ENCODE measurements at places on chromosomes 16 and 17.

- DNase-seq = no peak
These were observed 5.2 kb downstream of the RUSF1 start for GRCh38 chr16:31502981-31503380.

- no peak for DNase-seq
These were observed 117.4 kb downstream of the NLK start for GRCh38 chr17:28159924-28160323.

DNA sequence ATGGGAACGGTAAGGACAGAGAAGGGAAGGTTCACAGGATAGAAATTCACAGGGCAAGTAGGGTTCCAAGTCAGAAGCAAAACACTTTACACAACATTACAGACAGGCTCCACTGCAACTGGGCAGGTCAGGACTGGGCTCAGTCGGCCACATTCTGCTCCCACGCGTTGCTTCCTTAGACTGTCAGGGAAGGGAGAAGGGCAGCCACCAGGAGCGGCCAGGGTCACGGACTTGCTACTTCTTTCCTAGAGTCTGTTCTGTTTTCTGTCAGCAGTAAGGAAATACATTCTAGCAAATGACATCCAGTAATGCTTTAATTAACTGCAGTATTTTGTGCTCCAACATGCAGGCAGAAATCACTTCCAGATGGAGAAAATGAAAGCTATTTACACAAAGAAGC lies 160.3 kb upstream of the RPH3AL start:
- DNase-seq = no peak

- no peak for DNase-seq
These were observed 25.2 kb upstream of the CIBAR2 start for GRCh38 chr16:85137323-85138072.

- DNase-seq = no peak
These were observed 38.5 kb upstream of the SLC47A1 start for GRCh38 chr17:19494961-19495806.

GRCh38 chr17:50659179-50659578 lies 24.5 kb downstream of the ABCC3 start:
- no peak for DNase-seq

DNA sequence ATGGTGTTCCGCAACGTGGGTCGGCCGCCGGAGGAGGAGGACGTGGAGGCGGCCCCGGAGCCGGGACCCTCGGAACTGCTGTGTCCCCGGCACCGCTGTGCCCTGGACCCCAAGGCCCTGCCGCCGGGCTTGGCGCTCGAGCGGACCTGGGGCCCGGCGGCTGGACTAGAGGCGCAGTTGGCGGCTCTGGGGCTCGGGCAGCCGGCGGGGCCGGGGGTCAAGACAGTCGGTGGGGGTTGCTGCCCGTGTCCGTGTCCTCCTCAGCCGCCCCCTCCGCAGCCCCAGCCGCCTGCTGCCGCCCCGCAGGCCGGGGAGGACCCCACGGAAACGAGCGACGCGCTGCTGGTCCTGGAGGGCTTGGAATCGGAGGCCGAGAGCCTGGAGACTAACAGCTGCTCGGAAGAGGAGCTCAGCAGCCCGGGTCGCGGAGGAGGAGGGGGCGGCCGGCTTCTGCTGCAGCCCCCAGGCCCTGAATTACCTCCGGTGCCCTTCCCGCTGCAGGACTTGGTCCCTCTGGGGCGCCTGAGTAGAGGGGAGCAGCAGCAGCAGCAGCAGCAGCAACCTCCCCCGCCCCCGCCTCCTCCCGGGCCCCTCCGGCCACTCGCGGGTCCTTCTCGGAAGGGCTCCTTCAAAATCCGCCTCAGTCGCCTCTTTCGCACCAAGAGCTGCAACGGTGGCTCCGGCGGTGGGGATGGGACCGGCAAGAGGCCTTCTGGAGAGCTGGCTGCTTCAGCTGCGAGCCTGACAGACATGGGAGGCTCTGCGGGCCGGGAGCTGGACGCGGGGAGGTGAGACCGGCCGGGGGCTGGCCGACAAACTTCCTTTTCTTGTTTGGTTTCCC lies 821 bp downstream of the SOCS7 start:
- DNase-seq = no peak

GRCh38 chr17:10956821-10957220 lies 118.9 kb upstream of the PIRT start:
- no peak for DNase-seq

GRCh38 chr16:57837305-57838125 lies 35.2 kb upstream of the KIFC3 start:
- no peak for DNase-seq

GRCh38 chr16:17590711-17591654 lies 120.2 kb upstream of the XYLT1 start:
- DNase-seq = peak; percentile 45

DNA sequence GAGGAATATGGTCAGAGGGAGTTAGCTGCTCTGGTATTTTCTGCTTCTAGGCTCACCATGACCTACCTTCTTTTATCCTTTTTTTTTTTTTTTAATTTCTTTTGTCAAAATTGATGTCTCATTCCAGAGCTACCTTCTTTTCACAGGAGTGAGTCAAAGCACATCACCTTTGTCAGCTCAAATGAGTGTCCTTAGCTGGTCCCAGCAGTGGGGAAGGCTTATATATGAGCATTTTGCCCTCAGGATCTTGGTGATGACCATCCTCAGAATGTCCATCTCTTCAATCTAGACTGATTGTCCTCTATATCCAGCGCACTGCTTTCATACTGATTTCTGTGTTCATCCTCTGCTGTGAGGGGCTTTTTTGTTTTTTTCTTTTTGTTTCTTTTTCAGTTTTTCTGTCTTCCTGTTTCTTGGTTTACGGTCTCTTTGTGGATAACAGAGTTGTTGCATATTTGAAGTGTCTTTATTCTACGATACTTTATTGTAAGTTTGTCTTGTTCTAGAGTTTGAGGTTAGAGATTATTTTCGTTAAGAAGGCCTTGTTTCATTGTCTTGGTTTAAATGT lies 24.9 kb downstream of the CBFB start:
- DNase-seq = no peak

DNA sequence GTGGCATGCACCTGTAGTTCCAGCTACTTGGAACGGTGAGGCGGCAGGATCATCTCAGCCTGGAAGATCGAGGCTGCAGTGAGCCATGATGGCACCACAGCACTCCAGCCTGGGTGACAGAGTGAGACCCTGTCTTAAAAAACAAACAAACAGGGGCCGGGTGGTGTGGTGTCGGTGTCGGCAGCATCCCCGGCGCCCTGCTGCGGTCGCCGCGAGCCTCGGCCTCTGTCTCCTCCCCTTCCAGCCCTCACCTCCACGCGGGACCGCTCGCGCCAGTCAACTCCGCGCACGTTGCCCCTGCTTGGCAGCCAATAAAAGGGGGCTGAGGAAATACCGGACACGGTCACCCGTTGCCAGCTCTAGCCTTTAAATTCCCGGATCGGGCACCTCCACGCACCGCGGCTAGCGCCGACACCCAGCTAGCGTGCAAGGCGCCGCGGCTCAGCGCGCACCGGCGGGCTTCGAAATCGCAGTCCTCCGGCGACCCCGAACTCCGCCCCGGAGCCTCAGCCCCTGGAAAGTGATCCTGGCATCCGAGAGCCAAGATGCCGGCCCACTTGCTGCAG lies 204.7 kb downstream of the CDRT15L2 start:
- no peak for DNase-seq

DNA sequence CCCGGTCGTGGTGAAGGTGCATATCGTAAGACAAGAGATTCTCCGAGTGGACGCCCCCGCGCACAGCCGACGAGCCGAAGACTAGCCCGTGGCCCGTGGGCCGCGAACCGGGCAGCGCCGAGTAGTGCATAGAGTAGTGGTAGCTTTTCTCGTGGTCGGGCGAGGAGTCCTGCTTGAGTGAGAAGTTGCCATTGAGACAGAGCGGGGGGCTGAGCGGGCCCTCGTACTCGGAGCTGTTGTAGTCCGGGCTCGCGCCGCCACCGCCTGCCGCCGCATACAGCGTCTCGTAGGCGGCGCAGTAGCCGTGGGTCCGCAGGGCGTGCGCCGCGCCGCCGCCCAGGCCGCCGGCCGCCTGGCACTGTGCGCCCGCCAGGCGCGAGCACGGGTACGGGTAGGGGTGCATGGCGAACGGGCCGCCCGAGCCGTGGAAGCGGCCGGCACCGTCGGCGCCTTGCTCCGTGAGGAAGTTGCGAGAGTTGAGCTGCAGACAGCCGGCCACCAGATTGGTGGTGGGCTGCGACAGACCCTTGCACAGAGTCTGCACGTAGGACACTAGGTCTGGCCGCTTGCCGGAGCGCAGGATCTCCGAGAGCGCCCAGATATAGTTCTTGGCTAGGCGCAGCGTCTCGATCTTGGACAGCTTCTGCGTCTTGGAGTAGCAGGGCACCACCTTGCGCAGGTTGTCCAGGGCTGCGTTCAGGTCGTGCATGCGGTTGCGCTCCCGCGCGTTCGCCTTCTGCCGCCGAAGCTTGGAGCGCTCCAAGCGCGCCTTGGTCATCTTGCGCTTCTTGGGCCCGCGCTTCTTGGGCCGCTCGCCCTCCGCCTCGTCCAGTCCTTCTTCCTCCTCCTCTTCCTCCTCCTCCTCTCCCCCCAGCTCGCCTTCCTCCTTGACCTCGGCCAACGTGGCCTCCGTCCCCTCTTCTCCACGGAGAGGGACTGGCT lies 2.0 kb downstream of the NEUROD2 start:
- no peak for DNase-seq

DNA sequence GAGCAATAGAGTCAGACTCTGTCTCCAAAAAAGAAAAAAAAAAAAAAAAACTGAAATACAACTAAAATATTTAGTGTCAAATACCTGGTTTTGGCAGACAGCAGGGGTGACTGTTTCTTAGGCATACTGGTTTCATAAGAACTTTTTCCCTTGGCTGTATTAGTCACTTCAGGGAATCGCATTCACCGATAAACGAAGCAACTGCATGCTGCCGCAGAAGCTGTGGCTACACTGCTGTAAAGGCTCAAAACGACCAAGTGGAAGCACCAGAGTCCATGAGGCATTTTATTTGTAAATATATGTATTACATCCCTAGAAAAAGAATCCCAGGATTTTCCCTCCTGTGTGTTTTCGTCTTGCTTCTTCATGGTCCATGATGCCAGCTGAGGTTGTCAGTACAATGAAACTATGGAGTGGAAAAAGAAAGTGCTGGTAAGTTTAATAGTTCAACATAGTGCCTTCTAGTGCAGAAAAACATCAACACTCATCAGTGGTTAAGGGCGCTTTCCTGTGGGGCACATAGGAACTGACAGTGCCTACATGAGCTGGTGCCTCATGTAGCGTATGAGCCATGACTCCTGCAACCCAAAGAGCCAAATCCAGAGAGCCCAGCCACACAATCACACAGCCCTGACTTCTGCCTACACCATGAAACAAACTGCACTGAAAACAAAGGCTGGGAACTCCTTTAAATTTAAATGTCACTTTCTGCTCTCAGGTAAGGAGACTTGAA lies 7.3 kb downstream of the RPS15A start:
- no peak for DNase-seq

DNA sequence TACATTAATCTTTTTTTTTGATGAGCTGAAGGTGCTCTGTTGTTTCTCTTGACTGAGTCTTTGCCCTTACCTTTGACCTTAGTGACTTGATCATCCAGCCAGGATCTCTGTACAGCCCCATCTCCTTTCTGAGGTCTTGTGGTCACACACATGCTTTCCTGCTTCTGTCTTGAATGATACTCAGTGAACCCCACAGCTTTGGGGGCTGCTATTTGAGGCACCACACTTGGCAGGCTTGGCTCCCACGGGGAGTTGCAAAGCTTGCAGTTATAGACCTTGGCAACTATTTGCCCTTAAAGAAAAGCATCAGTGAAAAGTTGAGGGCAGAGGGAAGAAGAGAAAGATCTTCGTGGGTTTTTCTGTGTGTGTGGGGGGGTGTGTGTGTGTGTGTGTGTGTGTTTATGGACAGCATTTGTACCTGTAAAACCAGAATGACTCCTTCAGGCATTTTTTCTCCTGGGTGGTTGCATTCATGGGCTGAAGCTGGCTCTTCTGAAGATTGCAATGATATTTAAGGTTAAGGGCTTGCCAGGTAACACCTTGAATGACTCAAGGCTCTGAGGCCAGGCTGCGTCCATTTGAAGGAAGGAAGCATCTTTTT lies 101.6 kb downstream of the MSI2 start:
- DNase-seq = no peak

DNA sequence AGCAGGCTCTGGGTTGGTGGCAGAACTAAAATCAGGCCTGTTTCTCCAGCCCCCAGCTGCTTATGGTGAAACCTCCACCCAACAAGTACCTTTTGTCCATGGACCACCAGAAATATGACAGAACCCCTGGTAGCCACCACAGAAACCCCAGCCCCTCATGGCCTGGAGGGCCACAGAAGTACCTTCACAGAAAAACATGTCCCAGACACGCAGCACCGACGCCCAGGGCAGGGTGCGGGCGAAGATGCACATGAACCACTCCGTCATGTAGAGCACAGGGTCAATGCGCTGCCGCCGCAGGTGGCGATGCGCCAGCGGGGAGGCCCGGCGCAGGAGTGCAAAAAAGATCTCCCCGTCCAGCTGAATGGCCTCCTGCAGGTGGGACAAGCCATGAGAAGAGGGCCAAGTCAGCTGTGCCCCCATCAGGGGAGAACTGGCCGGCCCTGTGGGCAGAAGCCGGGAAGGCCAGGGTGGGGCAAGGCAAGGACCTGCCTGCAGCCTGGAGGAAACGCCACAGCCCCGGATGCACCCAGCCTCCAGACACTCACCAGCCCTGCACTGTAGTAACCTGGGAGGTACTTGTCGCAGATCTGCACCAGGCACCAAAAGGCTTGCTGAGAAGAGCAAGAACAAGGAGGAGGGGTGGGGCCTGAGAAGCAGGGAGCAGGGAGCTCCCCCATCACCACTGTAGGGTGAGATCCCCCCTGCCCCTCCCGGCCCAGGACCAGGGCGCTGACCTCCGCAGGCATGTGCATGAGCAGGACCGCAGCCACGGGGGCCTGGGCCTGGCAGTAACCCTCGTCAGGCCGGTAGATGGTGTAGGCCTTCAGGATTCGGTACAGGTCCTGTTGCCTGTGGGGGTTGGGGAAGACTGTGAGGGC lies 4.1 kb upstream of the CD2BP2 start:
- DNase-seq = no peak

- DNase-seq = no peak
These were observed 15.5 kb downstream of the ERCC4 start for GRCh38 chr16:13935408-13935807.

- DNase-seq = no peak
These were observed 13.9 kb downstream of the BEAN1 start for GRCh38 chr16:66440970-66441369.

GRCh38 chr17:71413935-71414334 lies 706.9 kb upstream of the SOX9 start:
- DNase-seq = no peak

DNA sequence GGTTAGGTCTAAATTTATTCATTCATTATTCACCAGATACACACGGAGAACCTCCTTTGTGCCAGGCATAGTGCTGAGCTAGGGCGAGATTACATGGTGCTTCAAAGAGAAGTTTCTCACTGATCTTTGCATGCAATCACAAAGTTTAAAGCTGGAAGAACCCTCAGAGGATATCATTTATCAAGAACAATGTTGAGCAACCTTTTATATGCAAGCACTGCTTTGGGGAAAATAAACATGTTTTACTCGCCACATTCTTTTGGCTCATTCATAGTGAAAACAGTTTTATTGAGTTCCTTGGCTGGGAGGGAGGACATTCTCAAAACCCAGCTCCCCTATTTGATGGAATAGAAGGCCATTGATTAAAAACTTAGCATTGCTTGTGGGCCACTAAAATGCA lies 49.8 kb upstream of the XYLT1 start:
- no peak for DNase-seq

Measured in CMK (cell line).